ENCODE measurements at places on chromosomes 3 and 15.

DNA sequence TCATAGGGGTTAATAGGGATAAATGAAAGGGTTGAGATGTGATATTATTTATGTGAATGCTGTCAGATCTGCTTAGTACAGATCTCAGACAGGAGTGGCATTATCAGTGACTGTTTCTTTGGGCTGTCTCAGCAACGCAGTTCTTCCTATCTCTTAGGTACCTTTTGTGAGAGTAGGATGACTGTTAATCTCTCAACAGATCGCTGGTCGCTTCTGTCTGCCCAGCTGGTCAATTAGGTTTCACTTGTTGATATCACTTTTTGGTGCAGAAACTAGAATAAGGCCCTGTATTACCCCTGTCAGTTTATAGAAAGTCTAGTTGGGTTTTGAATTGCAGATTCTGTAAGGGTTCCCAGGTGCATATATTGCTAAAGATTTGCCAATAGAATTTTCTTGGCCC is 16.5 kb downstream of the DIS3L start:
- DNase-seq, result no peak

DNA sequence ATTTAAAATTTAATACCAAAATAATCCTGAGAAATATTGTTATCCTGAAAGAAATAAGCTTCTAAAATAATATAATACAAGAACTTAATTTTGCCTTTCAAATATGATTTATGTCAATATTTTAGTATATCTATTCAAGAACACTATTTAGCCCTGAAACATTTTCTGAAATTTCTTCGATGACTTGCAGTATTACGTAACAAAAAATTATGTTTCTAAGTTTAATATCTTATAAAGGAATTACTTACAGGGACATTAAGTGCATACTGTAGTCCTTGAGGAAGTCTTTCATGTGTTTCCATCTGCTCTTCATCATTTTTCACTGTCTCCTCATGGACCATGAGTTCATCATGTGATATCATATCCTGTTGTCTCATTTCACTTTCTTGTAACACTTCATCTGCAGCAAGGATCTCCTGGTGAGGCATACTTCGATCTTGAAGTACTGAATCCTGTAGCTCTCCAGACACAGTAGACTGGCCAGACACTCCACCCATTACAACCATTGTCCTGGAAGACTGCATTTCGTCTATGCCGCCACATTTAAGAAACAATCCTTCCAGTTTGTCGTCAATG is 62.0 kb downstream of the ZNF148 start:
- no peak for DNase-seq

GRCh38 chr3:123082370-123083065 is 15.7 kb downstream of the PDIA5 start:
- DNase-seq, result no peak

- no peak for DNase-seq
Measured at GRCh38 chr15:84736375-84736774, 12.0 kb upstream of the ZNF592 start.

DNA sequence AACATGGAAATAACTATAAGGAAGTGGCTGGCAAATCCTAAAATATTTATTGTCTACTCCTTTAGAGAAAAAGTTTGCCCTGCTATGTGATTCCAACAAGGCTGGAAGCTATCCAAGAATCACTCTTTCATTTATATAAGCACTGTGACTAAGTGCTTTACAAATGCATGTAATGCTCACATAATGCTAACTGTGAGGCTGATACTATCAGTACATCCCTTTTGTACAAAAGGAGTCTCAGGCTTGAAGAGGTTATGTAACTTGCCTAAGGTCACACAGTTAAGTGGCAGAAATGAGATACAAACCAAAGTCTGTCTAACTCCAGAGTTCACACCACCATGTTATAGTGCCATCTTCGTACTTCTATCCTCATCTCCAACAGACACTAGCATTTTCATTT is 17.0 kb downstream of the TOPBP1 start:
- DNase-seq, result no peak

GRCh38 chr15:73996267-73996666 is 1.8 kb downstream of the PML start:
- DNase-seq, result no peak

DNA sequence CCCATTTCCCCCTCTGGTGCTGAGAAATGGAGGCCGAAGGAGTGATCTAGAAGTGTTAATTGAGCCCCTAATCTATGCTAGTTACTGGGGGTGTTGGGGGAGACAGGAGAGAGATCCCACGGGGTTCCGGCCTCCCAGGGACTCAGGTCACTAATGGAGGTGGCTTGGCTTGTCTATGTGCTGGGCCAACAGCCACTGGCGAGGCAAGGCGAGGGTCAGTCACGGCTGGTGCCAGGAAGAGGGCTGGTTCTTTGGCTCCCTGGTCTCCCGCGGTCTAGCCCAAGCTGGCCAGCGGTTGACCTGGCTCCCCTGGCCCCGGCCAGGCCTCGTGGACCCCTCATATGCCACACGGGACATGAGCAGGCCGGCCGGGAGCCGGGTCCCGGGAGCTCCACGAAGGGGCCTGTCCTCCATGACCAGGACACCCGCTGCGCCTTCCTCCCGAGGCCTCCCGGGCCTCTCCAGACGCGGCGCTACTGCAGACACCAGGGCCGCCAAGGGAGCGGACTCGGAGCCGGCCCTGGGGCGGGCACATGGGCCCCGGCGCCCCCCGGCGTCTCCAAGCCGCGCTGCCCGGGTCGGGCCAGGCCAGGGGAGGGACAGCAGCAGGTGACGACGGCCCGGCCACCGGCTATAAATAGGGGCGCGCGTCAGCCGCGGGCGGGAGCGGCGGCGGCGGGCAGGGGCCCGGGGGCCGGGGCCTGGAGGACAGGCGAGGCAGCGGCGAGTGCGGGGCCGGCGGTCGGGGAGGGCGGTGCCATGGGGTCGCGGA is at the start of gene ALPK3:
Gene ALPK3 (plus strand): TSS at position 663 of the 772 bp plus-strand sequence. CDS start 97 bp downstream, at position 760.
- no peak for DNase-seq

DNA sequence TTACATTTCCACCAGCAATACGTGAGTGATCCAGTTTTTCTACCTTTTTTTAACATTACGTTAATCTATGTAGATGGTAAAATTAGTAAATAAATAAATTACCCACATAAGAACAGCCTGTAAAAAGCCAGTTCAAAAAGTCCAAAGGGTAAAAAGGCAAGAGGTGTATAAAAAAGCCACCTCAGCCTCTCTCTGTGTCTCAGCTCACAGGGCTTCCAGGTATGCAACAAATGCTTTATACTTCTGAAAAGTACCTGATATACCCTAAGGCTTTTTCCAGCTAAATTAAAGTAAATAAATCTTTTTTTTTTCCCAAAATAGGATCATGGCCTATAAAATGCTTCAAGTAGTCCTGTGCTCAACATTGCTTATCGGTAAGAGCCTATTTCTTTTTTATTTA is at the start of gene C3orf85:
Gene C3orf85 (plus strand): TSS at position 197 of the 400 bp plus-strand sequence. CDS start 129 bp downstream, at position 326.
- no peak for DNase-seq

GRCh38 chr15:69311319-69311721 is 12.6 kb downstream of the PAQR5 start:
- DNase-seq, result no peak

DNA sequence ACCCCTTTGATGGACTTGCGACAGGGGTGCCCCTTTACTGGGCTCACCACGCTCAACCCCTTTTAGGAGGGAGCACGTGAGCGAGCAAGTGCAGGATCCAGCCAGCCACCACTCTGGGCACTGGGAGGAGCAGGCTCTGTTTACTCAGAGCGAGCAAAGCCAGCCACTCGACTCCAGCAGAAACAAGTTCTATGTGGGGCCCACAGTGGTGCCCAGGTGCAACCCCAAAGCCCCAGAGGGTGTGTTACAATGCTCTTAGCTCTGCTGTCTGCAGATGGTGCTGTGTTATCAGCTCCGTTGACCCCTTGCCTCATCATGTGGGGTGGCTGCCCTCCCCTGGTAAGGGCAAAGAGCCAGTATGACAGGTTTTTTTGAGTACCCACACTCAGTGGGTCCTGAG is 120.3 kb upstream of the SUCLG2 start:
- no peak for DNase-seq

GRCh38 chr15:68326711-68327354 is 49.3 kb downstream of the FEM1B start:
- DNase-seq, result no peak

DNA sequence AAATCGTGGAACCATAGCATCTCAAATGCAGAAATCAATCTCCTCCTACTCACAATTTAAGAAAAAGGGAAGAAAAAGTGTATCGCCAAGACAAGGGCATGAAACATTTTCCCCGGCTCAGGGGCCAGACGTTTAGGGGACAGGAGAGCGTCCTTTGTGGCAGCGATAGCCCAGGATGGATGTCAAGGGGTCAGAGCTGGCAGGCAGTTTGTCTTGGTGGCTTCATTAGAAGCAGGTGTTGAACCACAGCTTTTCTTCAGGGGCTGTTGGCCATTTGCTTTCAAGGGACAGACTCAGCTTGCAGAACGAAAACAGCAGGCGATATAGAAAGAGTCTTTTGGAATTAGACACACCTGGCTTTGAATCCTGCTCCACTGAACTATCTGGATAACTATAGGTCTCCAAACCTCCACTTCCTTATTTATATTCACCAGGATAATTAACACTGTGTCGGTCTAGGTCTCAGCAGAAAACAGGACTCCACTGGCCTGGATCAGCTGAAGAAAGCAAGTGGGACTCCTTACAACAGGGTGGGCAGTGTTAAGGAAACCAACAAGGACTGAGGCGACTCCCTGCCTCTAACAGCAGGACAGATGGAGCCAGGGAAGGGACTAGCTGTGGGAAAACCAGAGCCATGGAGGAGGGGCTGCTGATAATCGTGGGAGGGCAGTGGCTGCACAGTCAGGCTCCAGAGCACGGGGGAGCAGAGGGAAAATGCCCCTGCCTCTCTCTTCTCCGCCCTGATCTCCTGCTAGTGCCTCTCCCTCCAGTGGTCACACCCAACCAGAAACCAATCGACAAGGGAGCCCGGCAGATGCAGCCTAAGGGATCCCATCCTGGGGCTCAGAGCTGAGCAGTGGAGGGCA is 123.6 kb downstream of the LIPC start:
- DNase-seq, result no peak

DNA sequence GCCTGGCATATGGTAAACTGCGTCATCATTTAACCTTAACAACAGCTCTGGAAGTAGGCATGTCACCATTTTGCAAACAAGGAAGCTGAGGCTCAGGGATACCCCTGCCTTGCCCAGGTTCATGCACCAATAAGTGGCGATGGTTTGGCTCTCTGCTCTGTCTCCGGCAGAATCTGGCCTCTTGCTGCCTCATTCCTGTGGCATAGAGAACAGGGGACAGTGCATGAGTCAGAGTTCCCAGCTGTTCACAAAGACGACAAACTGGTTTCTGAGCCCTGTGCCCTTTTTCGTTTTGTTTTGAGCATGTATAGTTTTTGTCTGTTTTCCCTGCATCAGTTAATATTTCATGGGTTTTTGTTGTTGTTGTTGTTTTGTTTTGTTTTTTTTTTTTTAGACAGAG is 236.8 kb downstream of the OPA1 start:
- DNase-seq, result no peak

GRCh38 chr3:25820816-25821486 is 31.1 kb downstream of the OXSM start:
- no peak for DNase-seq

GRCh38 chr15:45112143-45112590 is 1.8 kb downstream of the DUOX2 start:
- DNase-seq, result no peak

- no peak for DNase-seq
Measured at GRCh38 chr3:104696470-104696869, 670.2 kb upstream of the ALCAM start.

GRCh38 chr3:65625305-65625704 is 413.4 kb downstream of the MAGI1 start:
- no peak for DNase-seq

DNA sequence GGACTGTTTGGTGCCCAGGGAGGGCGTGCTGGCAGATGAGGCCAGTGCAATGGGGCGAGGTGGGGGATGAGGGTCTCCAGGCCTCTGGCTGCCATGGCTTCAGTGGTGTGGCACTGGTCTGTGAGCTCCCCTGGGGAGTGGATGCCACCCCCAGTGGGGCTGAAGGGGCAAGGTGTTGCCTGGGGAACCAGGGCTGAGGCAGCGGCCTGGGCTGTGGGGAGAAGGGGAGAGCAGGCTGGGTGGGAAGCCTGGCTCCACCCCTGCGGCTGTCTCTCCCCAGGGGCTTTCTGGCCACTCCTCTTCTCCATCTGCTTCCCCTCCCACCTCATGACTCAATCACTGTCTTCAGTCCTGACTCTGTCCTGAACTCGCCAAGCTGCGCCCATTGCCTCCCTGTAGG is 88.4 kb upstream of the TLE3 start:
- DNase-seq, result peak; percentile 82

- no peak for DNase-seq
Measured at GRCh38 chr15:28903555-28903954, 17.8 kb downstream of the APBA2 start.

GRCh38 chr3:162845918-162846317 is 1349.3 kb downstream of the OTOL1 start:
- DNase-seq, result no peak

GRCh38 chr3:157573281-157573680 is 70.1 kb upstream of the VEPH1 start:
- DNase-seq, result no peak

DNA sequence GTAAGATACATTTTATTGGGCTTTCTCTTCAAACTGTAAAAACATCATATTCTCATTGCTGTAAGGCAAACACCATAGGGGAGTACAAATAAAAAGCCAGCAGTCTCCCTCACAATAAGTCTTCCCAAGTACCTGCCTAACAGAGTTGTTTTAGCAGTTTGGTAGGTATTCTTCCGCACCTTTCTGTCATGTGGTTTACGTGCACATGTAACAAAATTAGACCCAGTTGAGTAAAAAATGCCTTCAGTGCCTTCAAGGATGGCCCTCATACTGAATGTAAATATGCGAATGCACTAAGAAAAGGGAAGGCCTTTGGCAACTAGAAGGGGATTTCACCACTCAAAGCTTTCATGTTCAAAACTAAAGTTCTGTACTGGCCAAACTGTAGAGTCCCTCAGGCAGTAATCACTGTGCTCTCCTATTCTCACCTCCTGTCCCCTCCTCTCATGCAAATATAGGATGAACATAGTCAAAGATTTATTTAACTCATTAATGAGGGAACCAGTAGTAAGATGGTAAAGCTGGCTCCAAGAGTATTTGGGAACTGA is 26.4 kb downstream of the USP3 start:
- no peak for DNase-seq

DNA sequence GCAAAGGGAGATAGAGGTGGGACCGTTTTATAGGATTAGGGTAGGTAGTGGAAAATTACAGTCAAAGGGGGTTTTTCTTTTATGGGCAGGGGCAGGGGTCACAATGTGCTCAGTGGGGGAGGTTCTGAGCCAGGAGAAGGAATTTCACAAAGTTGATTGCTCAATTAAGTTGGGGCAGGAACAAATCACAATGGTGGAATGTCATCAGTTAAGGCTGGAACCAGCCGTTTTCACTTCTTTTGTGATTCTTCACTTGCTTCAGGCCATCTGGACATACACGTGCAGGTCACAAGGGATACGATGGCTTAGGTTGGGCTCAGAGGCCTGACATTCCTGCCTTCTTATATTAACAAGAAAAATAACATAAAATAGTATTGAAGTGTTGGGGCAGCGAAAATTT is 453.8 kb downstream of the VGLL3 start:
- DNase-seq, result no peak

Data from D341Med (cell line).